Muscle of back (tissue), 13 donors: ENCODE measurements at places on chromosomes 7 and 10. TPM values are rescaled to one million over a fixed set of nuclear protein-coding genes. Genes with fewer than 3 reads are reported as not detected.
A peak's percentile ranks its signal among the peaks of the same experiment; 100 is the strongest.

DNA sequence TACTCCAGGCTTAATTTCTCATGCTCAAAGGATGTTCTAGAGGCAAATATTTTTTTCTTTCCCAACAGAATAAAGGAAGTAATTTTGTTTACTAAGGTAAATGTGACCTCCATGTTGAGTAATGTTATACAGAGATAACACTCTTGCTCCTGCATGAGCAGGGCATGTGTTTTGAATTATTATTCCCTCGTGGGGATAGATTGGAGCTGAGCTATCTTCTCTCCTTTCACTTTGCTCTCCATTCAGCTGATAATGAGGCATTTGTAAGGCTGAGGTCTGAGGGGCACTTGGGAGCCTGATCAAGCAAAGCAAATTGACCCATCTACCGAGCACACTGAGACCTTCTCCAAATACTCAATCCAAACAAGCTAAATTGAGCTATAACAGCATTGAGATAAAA, 50.7 kb upstream of the GHITM start:
- DNase-seq = no peak

GRCh38 chr10:113985297-113985844, 58.3 kb upstream of the ADRB1 start:
- DNase-seq = no peak

DNA sequence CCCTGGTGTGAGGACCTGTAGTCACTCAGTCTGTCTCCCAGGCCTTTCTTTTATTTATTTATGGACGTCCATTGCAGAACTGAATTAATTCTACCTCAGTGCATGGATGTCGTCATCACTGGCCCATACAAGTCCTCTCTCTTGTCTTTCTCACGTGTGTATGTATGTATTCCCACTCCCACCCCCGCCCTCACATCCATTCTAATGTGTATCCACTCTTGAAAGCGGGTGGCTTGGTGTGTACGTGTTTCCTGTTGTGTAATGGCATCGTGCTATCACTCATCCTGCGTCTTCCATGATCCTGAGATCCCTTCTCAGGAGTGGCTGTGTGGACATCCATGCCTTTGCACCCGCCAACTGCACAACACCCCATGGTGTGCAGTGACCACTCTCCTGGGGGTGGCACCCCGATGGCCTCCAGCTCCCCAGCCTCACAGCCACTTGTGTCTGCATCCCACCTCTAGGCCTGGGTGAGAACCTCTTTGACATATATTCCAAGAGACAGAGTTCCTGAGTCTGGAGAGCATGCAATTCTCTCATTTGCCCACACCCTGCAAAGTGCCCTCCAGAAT, 3.0 kb upstream of the AOC1 start:
- DNase-seq = no peak

DNA sequence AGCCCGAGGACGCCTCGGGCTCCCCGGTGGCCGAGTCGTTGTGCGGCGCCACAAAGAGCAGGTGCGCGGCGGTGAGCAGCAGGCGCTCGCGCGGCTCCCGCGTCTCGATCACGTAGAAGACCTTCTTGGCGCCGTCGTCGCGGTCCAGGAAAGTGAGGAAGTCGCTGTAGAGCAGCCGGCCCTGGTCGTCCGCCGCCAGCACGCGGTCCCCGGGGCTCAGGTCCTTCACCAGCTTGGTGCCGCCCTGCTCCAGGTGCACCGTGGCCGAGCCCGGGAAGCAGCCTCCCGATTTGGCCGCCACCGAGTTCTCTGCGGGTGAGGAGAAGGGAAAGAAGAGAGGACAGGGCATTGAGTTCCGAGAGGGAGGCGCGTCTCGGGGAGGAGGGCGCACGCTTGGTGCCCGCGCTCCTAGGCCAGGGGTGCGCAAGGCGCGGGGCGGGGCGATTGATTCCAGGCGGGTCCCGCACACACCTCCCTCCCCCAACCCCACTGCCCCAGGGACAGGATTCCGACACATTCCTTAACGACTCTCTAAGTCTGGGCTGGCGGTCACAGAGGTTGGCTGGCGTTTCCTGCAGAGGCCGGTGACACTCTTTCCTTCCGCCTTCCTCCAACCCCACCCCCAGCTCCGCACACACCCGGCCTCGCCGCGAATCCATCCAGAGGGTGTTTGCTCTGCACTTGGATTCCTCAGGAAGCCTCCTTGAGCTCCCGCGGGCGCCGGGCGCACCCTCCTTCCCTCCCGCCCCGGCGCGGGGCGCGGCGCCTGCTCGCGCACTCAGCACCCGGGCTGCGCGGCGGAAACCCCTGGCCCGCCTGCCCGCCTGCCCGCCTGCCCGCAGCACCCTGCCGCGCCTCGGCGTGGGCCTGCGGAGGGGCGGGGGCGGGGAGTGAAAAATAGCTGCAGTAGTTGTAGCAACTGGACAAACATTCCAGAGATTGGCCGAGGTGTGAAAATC, 8.6 kb downstream of the SHH start:
- no peak for DNase-seq

DNA sequence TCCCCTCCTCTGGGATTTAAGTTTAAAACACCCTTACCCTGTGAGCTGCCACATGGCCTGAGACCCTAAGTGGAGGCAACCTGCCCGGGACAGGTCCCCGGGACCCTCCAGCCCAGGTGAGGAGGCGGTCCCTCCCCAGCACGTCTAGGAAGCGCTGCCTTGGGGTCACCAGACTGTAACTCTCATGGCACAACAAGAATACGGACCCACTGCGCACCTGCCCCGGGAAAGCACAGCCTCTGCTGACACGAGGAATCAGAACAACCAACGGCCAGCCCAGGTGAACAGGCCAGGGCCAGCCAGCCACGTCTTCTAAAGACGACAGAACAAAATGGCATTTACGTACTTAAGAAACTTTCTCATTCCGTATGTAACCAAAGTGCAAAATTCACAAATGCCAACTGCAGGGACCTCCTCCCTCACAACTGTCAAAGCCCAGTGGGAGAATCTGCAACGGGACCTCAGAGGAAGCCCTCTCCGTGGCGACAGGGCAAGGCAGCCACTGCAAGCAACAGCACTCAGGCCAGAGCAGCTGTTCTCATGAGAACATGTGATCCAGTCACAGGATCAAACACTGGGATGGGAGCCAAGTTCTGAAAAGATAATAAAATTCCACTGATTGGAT, 208.4 kb downstream of the DIP2C start:
- DNase-seq = peak; percentile 52

DNA sequence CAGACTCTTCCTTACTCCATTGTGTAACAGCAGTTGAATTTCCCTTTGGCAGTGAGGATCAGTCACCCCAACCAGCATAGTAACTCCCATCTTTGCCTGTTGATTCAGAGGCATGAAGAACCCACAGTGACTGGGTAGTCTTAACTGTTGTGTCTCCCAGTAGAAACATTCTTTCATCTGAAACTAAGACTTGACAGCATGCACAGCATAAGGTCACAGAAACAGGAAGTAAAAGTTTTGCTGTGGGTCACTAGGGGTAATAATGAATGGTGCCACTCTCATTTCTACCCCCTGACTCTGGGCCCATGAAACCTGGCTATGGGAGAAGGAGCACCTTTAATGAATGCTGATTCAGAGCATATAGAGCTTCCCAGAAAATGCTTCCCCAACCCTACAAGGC, 8.3 kb upstream of the FRMPD2 start:
- DNase-seq = no peak

DNA sequence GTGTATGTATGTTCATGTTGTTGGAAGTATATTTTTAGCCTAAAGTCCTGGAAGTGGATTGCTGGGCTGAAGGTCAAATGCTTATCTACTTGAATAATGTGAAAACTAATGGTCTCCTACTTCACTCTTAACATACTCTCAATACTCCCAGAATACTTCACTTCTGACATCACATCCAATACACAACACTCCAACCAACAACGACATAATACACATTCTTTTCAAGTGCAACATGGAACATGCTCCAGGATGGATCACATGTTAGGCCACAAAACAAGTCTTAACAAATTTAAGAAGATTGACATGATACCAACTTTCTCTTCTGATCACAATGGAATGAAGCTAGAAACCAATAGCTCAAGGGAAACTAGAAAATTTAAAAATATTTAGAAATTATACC, 126.9 kb upstream of the ADCY1 start:
- DNase-seq = no peak

Gene NUTM2E
- polyA plus RNA-seq = not detected
